ENCODE measurements at places on chromosomes 3 and 15. TPM values are rescaled to one million over a fixed set of nuclear protein-coding genes. Genes with fewer than 3 reads are reported as not detected.
A peak's percentile ranks its signal among the peaks of the same experiment; 100 is the strongest.

DNA sequence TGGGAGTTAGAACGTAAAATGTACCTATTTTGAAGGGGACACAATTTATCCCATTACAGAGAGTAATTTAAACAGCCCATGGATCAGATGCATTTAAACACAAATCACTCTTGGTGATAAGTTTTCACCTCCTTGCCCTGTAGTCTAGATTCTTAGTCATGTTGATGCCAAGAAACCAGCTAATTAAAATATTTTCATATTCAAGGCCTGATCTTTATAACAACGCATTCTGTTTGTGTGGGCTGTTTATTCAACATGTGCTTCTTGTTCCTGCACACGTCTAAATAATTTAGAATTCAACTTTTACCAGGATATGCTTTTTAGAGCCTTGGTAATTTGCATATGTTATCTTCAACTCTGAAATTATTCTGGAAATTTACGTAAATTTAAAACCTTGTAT is 25.8 kb downstream of the SNX1 start:
- no peak for DNase-seq

DNA sequence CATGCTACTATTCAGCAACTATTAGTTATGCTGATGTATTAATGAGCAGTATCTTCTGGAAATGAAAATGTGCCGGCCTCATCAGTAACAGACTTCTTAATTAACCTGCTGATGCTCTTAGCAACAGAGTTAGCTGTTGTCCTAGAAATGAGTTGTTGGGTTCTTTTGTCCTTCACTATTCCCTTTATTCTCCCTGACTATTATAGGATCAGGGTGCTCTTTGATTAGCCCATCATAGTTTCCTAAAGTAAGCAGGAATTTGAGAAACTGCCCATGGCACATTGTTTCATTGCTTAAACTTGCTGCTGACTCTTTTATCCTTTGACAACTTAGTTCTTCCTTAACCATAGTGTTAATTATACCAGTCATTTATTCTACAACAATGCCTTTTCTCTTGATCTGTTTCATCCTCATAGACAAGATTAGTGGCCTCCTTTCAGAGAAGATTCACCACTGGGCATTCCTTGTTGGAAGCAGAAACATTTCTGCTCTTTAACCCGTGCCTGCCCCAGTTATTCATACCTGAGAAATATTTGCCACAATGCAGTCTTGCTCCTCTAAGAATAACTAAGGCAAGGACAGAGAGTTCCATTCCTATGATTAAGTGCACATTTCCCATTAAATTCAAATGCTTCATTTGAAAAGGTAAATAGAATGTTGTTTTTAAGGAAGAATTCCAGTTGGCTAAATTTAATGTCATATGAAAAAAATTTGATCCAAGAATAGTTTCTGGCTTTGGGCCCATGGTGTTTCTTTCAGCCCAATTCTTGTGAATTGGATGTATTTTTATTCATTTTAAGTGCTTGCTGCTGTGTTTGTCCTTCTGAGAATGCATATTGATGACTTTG is 573.3 kb upstream of the TBL1XR1 start:
- no peak for DNase-seq

DNA sequence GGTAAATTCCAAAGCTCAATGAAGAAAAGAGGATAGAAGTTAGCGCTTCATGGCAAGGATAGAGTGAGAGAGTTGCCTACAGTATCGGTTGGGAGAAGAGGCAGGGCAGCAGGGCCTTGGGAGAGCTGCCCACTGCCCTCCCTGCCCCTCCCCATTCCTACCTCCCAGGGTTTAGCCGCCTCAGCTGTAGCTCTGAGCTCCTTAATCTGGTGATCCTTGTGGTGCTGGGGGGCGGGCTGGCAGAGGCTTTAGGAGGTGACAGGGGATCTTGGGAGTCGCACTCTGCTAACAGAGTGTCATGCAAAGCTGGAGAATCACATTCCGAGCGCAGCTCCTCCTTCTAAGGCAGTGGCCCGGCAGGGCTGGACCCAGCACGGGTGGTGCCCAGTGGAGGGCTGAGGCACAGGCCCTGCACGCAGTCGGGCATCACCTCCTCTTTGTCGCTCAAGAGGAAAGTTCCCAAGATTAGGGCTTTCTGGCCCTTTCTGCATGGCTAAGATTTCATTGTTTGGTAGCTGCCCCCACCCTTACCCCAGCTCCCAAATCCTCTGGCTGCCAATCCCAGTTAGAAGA is 57.1 kb upstream of the POLG start:
- DNase-seq: no peak

GRCh38 chr15:82128401-82129148 is 82.8 kb upstream of the MEX3B start:
- no peak for DNase-seq

DNA sequence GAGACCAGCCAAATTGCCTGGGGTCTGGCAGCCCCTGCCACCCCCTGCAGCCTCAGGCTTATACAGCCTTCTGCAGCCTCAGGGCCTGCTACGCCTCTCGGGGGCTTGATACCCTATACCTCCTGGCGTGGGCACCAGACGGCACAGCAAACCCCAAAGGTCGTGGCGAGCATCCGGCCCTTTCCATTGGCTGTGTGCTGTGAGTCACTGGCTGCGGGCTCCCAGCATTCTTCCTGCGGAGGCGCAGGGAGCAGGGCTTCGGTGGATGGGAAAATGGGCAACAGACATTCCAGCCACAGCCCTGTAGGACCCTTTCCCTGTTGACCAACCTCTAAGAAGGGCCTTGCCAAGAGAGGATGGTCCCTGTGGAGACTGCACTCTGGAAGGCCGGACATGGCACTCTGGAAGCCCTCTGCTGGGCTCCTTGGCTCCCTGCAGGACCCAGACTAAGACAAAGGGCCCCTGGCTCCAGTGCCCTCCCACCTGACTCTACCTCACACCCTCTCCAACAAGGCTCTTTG is 59.6 kb downstream of the ITGA11 start:
- DNase-seq: no peak

DNA sequence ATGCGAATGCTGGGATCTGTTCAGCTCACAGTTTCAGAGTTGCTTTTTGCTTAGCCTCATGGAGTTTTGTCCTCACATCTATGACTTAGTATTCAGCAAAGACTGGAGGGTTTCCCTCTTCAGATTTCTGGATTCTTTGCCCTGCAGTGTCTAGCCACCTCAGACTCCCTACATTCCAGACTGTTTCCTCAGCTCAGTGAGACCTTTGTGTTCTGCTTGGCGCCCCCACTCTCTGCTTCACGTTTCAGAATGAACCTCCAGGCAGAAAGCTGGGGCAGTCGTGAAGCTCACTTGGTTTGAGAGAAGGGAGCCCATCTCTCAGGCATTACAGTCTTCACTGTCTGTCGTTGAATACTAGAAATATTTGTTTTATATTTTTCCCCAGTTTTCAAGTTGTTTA is 118.1 kb downstream of the CACNA1D start:
- DNase-seq: no peak

- no peak for DNase-seq
Measured at GRCh38 chr3:114746502-114746901, 400.6 kb downstream of the ZBTB20 start.

GRCh38 chr3:134606033-134607025 is 44.5 kb downstream of the KY start:
- DNase-seq: no peak

GRCh38 chr15:34436956-34437442 is 609 bp downstream of the GOLGA8A start:
- DNase-seq: peak; percentile 34

- no peak for DNase-seq
Measured at GRCh38 chr15:52136442-52136980, 23.9 kb upstream of the BCL2L10 start.

- DNase-seq: no peak
Measured at GRCh38 chr3:33808559-33808958, 10.1 kb downstream of the PDCD6IP start.

DNA sequence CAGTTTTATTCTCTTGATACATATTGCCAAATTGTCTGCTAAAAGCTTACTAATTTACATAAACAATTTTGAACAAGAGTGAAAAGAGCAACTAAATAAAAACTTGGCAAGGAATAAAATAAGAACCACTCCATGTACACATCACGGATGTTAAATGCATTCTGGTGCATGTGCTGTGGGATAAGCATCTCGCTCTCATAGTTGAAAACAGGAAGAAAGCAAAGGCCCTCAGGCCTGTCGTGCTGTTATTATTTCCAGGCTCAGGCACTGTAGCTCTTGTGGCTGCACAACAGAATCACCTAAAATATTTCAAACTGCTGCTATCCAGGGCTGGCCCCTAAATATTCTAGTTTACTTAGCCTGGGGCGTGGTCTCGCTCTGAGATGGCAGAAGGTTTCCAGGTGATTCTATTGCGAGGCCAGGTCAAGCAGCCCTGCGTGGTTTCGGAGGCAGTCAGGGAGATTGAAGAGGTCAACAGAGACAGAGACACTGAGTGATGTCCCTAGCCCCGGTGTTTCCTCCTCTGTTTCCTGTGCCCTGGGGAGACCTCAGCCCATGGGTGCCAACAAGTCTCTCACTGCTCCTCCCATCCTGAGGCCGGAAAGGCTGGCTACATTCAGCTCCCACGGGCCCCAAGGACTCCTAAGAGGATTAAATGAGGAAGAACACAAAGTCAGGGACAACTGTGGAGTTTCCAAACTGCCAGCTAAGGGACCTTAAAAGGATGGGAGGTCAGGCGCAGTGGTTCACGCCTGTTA is 18.2 kb upstream of the PDIA5 start:
- no peak for DNase-seq

- no peak for DNase-seq
Measured at GRCh38 chr3:71247221-71247957, 336.1 kb downstream of the FOXP1 start.

DNA sequence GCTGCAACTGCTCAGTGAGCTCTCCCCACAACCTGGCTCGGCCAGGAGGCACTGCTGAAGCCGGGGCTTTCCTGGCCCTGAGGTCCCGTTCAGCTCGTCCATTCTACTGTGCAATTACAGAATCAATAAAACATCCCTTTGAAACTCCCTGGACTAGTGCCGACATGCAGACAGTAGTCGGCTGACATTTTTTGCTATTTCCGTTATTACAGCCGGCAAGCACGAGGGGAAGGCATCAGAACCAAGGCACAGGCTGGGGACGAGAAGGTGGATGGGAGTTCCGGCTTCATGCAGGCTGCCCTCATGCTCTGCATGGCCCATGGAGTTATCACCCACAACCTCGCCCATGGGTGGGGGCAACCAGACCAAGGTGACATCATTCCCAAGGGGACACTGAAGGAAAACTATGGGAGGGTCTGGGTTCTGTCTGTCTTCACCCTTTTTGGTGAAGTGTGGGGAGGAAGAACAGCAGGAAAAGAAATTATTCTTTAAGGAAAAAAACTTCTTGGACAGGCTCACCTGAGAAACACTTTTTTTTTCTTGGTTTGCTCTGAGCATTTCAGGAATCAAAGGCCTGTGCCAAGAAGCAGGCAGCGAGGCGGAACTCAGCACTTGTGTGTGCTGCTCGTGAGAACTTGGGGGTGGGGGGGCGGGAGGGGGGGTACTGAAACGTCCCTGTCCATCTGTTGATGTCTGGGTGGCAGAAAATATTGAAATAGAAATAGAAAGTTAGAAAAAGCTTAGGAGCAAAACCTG is 154.5 kb downstream of the FOXP1 start:
- no peak for DNase-seq

DNA sequence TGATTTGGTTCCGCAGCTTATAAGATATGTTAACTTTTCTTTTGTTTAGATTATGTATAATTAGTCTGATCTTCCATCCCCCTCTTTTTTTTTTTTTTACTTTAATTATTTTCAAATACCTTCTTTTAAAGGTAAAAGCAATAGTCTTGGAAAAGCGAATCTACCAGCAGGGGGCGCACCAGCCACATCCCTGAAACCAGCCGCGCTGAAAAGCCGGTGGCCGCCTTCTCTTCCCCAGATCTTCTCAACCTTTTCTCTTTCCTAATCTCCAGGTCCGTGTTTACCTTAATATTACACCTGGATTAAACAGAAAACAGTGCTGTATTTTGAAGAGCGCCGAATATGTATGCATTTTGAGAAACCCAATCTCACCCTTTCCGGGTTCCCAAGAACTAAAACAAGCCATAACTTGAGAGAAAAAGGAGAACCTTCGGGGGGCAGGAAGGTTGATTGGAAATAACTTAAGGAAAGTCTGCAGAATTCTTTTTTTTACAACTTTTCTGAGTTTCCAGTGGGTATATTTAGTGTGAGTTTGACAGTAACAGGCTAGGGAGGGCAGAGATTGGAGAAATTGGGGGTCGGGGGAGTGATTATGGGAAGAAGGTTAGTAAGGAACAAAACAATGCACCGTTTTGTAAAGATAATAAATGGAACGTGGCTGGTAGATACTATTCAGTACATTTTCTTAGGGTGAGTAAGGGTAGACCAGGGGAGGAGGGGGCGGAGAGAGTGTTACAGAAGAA is 2.0 kb upstream of the SOX2 start:
- peak; percentile 69 for DNase-seq

GRCh38 chr3:194667363-194667762 is 4.6 kb downstream of the LSG1 start:
- no peak for DNase-seq

DNA sequence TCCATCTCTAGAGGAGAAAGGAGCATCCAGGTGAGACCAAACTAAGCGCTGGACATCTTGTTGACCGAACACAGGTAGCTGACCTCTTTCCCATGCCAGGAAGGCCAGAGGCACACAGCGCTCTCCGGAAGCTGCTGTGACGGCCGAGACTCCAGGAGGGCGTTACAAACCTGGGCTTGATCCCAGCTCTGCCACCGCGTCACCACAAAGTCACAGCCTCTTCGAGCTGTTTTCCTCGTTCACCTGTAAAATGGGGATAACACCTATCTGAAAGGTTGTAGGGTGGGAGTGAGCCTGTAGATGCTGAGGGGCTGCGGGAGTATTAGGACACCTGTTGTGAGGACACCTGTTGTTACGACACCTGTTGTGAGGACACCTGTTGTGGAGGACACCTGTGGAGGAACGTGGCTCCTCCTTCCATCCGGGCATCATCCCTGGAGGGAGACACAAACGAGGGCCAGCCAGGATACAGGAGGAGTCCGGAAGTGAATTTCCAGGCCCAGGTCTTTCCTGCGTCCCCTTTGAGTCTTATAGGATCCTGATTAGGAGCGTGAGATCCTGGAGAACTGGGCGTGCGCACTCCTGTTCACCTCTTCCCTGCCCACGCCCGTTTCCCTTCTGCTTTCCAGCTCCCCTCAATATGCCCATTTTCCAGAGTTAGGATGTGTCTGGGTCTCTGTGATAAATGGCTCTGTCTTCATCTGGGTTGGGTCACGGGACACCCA is 2.3 kb upstream of the MUC4 start:
- no peak for DNase-seq

DNA sequence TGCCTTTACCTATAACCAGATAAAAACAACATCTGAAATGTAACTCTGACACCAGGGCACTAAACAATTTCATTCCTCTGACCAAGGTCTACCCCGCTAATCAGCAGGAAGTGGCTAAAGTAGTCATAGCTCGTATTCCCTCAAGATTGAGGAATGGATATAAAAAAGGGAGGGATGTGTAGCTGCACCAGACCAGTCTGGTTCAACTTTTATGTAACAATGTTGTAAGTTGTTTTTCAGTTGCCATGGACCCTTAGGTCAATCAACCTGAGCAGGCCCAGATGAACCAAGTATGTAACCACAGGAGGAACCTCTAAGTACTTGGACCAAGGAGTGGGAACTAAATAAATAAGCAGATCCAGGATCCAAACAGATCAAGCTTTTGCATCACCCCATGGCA is 28.4 kb upstream of the IFT57 start:
- no peak for DNase-seq

Gene SAMMSON
- not detected for total RNA-seq

Gene LAMB2
- 0.39 TPM for total RNA-seq

Gene IL17RD
- total RNA-seq: 0.07 TPM

Gene RFTN1
- total RNA-seq: 132 TPM

Gene CFAP161
- total RNA-seq: 0.48 TPM

Gene ZBED2
- total RNA-seq: 597 TPM

Gene ECE2
- total RNA-seq: not detected

Gene SEC61A1
- 152 TPM for total RNA-seq

Gene HCLS1
- 259 TPM for total RNA-seq

Gene DAPK2
- total RNA-seq: 3.3 TPM

Gene BOC
- total RNA-seq: 0.31 TPM
